Astrocyte of the spinal cord (primary cell): ENCODE measurements at places on chromosomes 2 and 18.

- DNase-seq = no peak
Measured at GRCh38 chr2:113182471-113183260, 8.9 kb downstream of the PSD4 start.

- DNase-seq = no peak
Measured at GRCh38 chr2:194619366-194619765, 1037.7 kb upstream of the SLC39A10 start.

DNA sequence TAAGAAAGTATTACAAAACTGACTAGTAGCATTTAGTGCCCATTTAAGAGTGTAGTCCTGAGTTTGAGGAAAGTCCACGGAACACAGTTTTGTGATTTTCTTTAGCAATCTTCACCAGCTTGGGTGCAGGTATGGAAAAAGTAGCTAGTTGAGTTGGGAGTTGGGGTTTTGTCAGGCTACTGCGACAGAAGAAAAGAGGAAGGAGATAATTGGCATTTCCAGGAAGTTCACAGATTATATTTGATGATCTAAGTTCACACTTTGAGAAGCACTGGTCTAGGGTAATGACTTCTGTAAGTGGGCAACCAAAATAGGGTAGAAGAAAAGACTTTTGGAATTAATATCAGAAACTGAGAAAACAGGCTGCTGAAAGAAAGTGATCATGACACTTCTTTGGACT is 52.1 kb downstream of the VIL1 start:
- DNase-seq = no peak

- DNase-seq = no peak
Measured at GRCh38 chr18:76251691-76252090, 243.4 kb downstream of the ZNF516 start.

- no peak for DNase-seq
Measured at GRCh38 chr2:168658706-168659105, 143.7 kb upstream of the NOSTRIN start.

GRCh38 chr2:91442246-91442905 is 2750.9 kb downstream of the RPIA start:
- DNase-seq = no peak

GRCh38 chr2:88090446-88091283 is 23.0 kb downstream of the SMYD1 start:
- no peak for DNase-seq

GRCh38 chr2:126751477-126751876 is 95.5 kb downstream of the GYPC start:
- DNase-seq = no peak

DNA sequence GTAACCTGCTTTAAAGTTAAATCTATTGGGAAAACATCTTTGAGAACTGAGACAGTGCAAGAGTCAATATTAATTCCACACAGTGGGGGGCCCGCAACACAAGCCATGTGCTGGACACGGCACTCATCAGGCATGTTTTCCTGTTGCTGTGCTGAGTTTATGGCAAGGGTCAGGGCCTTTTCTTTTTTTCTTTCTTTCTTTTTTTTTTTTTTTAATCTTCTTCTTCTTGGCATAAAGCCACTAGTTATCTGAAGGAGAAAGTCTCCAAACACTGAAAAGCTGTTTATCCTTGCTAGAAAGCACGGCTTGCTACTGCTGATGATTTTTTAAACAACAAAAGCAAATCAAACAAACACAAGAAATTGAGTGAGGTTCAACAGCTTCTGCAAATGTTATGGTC is 252.1 kb downstream of the ZNF521 start:
- DNase-seq = peak; percentile 49

DNA sequence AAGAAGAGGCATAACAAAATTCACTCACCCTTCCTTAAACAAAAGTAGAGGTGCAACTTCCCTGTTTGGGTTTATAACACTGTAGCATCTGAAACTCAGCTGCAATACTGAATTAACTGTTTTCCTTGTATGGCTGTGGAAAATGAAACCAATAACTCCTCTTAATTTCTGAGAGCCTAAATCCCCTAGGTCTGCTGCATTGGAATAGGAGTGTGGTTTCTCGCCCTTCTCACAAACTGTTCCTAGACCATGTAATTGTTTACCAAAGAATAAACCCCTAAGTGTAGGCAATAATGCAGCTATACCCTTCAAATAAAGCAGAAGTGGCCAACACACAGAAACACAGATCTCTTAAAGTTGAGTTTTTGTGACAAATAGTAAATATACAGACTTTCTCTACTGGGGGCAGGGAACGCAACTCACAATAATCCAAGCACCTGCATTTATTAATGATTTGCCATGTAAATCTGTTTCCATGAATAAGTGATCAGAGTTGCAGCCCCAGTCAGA is 52.0 kb downstream of the RASGRP3 start:
- DNase-seq = no peak

DNA sequence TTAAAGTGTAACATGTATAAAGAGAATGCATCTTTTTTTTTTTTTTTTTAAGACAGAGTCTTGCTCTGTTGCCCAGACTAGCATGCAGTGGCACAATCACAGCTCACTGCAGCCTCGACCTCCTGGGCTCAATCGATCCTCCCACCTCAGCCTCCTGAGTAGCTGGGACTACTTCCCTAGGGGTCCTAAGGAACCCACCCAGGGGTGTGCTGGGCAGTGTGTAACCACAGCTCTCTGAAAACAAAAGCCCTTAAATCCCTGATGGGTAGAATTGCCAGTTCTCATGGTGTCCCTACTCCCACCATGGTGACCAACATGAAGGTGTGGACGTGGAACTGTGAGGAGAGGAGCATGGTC is 105.6 kb upstream of the ST3GAL5 start:
- no peak for DNase-seq

DNA sequence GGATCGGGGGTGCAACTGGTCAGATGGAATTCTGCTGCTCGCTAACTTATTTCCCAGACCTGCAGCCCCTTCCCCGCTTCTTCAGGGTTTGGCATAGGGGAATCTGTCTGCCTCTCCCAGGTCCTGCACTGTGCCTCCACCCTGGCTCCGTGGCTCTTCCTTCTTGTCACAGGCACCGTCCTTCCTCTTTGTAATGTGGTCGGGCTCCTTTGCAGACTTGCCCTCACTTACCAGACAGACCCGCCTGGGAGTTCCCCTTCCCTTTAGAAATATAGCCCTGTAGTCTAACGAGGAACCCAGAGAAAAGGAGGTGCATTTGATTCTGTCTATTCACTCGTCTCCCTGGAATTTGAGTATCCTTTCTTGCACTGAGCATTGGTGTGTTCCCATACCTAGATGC is 63.9 kb upstream of the PAX8 start:
- no peak for DNase-seq

- no peak for DNase-seq
Measured at GRCh38 chr2:150626934-150627411, 139.5 kb upstream of the RND3 start.

DNA sequence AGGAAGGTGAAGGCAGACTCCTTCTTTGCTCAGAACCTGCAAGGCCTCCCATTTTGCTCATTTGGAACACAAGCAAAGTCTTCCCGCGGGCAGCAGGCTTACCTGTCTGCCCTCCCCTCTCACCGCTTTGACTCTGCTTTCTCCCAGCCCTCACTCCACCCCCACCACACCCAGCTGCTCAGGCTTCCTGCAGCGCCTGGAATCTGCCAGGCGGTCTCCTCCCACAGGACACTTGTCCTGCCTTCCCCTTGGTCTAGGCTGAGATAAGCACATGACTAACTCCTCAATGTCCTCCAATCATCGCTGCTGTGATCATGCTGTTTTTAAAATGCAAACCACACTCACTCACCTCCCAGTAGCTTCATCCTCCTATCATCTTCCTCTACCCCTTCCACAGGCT is 430.0 kb downstream of the ZNF516 start:
- no peak for DNase-seq

GRCh38 chr2:230711224-230711623 is 1.4 kb upstream of the CAB39 start:
- no peak for DNase-seq

DNA sequence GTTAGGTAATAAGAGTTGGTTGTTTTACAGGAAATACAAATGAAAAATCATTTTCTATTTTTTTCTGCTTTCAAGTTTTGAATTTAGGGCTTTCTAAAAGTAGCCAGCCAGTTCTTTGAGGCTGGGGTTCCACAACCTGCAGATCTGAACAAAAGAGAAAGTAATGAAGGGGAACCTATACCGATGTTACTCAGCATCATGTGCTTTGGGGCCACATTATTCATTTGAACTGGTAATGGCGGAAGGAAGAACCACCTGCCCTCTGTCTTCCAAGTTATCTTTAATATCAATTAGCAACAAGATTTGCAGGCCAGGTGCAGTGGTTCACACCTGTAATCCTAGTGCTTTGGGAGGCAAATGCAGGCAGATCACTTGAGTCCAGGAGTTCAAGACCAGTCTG is 12.9 kb upstream of the MRO start:
- no peak for DNase-seq

GRCh38 chr18:31104444-31104843 is 2.2 kb upstream of the DSC2 start:
- DNase-seq = no peak

- DNase-seq = no peak
Measured at GRCh38 chr2:214737188-214737587, 72.3 kb downstream of the BARD1 start.

- DNase-seq = peak; percentile 83
Measured at GRCh38 chr2:3585261-3586109, 9.4 kb upstream of the COLEC11 start.

DNA sequence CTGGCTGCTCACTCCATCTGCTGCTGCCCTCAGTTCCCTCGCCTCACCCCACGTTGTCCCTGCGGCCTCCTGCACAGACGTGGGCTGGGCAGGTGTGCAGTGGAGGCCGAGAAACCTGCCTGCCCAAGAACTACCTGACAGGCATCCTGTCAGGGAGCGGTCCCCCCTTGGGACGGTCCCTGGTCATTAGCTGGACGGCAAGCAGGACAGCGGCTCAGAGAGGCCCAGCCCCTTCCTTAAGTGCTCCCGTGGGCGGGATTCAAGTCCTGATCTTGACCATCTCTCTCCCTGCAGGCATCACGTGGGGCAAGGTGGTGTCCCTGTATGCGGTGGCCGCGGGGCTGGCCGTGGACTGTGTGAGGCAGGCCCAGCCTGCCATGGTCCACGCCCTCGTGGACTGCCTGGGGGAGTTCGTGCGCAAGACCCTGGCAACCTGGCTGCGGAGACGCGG is 11.3 kb downstream of the BOK start:
- no peak for DNase-seq

GRCh38 chr2:149741646-149742045 is 154.1 kb upstream of the MMADHC start:
- peak; percentile 88 for DNase-seq
